ENCODE measurements at places on chromosomes 6 and 20.

DNA sequence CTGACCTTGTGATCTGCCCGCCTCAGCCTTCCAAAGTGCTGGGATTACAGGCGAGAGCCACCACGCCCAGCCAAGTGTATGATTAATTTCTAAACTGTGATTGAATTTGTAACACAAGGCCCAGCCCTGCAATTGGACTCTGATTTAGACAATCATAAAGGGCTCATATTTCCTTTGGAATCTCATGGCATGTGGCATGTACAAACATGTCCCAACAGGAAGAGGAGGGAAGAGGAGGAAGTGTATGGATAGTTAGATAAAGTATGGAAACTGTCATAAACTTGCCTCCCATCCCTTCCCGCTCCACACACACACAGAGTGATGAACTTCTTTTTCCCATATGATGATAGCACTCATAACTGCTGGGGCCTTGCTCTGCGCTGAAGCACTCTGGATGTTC, 27.2 kb upstream of the QKI start:
- DNase-seq, result no peak

DNA sequence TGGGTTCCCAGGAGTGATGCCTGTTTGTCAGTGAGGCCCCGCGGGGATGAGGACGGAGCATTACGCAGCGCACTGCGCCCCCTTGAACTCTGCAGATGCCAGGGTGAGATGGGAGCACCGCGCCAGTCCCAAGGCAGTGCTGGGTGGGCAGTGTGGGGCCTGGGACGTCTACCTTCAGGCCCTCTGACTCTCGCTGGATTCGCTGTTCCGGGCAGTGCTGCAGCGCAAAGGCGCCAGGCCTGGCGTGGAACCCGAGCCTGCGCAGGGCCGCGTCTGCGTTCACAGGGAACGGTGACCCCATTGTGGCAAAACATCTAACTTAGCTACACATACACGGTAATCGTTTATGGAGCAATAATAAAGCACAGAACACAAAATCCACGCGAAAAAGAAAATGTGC, 257.3 kb downstream of the QKI start:
- no peak for DNase-seq

- no peak for DNase-seq
Measured at GRCh38 chr6:79250107-79250514, 15.6 kb upstream of the HMGN3 start.

DNA sequence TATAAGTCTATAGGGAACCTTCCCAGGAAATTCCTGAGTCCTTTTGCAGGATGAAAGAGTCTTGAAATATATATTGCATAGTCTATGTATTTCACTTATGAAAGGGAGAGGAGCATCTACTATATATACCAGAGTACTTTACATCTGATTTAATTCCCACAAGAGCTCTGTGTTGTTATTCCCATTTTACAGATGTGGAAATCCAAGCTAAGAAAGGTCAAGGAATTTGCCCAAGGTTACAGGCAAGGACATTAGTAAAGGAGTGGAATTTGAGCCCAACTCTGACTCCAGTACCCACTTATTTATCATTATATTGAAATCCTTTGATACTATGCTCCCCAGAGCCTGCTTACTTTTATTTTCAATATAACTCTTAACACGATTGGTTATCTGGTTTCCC, 2.6 kb downstream of the SESN1 start:
- DNase-seq, result no peak

DNA sequence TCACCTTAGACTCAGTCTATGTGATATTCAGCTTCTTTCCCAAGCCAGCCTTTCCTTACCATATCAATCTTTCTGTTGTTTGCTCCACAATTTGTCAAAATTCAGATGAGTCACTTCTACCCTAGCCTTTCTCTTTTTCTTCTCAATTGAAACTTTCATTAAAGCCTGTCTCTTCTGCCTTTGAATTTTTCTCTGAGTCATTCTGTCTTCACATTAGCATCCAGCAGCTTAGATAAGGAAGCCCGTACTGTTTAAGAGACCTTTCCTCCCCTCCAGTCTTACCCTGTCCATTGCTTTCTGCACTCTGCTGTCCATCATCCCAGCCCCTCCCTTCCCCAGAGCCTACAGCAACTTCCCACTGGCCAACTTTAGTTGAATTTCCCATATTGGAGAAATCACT, 34.9 kb upstream of the RALGAPA2 start:
- DNase-seq, result no peak

GRCh38 chr6:96716221-96716620, 121.1 kb downstream of the GPR63 start:
- no peak for DNase-seq

DNA sequence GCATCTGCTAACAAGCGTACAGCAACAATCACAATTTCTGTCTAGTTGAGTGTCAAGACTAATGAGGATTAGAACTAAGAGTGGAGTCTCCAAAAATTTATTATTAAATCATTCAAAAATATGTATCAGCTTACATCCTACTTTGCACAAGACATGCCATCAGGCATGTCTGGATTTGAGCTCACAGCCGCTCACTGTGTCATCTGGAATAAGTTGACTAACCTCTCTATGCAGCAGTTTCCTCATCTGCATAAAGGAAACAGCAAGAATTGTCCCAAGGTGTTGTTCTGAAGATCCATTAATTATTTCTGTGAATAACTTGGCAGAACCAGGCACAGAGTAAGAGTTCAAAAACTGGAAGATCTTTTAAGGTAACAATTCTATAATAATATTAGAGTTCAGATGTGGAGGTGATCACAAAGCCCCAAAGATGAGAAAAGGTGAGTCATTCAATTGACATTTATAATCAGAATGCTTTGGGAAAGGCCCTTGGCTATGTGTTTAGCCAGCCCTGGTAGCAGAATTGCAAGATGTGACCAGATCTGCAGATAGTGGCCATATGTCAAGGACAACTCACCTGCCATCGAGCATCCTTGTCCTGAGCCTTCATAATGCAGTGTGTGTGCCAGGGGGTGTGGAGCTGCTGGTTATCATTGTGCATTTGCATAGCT, 264.0 kb downstream of the FOXA2 start:
- DNase-seq, result no peak

DNA sequence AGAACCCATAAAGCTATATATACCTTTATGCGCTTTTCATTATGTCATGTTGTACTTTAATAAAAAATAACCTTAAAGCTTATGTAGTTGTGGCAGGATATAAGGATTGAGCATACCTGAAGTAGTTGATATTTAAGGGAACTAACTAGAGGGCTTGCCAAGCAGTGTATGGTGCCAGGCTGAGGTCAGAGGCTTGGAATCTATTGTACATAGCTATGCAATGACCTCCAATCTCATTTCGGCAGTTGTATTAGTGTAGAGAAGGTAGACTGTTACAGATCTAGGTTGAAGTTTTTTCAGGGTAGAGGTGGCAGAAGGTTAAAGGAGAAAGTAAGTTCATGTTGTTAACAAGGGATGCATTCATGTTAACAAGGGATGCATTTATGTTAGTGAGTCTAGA, 397.7 kb upstream of the HS3ST5 start:
- no peak for DNase-seq

DNA sequence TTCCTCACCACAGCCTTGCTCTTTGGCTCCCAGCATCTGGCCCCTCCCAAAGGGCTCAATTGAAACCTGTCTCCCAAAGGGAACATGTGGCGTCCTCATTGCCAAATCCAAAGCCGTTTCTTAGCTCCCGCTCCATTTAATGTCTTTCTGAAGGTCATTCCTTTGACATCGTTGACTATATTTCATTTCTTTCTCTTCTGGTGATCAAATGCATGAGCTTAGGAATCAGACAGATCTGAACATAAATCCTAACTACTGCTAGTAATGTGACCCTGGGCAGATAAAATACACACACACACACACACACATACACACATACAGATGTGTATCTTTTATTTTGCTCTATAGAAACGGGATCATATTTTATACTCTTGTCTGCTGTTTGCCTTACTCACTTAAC, 964.7 kb upstream of the FLRT3 start:
- DNase-seq, result no peak

GRCh38 chr6:142985281-142985680, 40.3 kb upstream of the HIVEP2 start:
- no peak for DNase-seq
